ENCODE measurements at places on chromosomes 11 and 22.

- DNase-seq, result no peak
Measured at GRCh38 chr22:46491946-46492345, 45.5 kb downstream of the CELSR1 start.

GRCh38 chr11:5507933-5508305, 1.8 kb downstream of the UBQLN3 start:
- no peak for DNase-seq

GRCh38 chr22:49083607-49084006, 744.1 kb downstream of the BRD1 start:
- DNase-seq, result no peak

- DNase-seq, result no peak
Measured at GRCh38 chr11:95081412-95081811, 8.2 kb upstream of the ENDOD1 start.

DNA sequence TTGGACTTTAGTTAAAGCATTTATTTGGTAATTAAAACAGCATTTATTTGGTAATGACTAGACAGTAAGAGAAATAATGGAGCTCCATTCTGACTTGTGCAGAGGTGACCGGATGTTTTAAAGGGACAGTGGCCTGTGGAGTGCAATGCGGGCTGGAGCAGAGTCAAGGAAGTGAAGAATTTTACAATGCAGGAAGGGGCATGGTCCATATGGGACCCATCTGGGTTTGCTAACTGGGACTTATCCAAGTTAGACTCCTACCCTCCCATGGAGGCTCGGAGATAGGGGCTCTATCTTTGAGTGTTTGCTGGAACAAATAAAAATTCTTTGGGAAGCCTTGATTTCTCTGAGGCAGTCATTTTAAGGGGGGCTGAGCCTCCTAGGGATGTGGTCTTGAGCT, 59.9 kb upstream of the MYO18B start:
- no peak for DNase-seq

- no peak for DNase-seq
Measured at GRCh38 chr11:92272651-92273050, 48.0 kb downstream of the FAT3 start.

DNA sequence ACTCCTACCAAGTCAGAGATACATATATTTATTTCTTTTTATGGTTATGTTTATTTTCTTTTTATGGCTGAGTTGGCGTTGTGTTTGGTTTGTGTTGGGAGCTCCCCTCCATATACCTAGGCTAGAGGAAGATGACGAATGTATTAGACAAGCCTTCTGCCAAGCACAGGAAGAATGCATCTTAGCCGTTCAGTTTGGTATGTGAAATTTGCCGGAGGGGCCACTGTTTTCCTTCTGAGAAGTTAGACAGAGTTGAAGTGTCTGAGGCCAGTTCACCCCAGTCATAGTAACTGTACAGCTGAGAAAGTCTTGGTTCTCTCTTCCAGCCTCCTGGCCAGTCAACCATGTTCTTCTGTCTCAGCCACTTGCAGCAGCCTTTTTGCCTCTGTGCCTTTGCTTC, 29.8 kb downstream of the TEAD1 start:
- no peak for DNase-seq

DNA sequence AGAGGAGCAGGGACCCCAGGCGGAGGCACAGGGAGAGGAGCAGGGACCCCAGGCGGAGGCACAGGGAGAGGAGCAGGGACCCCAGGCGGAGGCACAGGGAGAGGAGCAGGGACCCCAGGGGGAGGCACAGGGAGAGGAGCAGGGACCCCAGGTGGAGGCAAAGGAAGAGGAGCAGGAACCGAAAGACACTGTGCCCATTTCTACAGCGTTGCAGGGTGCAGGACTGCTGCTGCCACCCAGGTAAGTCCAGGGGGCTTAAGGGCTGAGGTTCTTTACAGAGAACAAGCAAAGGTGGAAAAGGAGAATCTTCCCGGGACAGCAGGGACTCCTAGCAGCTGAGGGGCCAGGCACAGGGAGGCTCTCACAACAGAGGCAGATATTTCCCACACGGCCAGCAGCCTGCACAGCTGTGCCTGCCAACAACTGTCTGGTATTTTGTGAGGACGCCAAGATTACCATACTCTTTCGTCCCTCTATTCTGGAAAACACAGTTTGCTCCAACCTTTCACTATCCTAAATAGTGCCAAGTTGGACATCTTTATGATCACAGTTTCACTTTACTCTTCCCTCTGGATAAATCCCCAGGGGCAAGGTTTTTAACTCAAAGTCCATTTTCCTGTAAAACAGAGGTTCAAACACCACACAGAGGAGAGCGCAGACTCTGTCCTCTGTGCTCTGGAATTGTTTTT, 39.4 kb downstream of the SHANK2 start:
- DNase-seq, result no peak

GRCh38 chr11:11975201-11976092, 33.0 kb downstream of the DKK3 start:
- no peak for DNase-seq

DNA sequence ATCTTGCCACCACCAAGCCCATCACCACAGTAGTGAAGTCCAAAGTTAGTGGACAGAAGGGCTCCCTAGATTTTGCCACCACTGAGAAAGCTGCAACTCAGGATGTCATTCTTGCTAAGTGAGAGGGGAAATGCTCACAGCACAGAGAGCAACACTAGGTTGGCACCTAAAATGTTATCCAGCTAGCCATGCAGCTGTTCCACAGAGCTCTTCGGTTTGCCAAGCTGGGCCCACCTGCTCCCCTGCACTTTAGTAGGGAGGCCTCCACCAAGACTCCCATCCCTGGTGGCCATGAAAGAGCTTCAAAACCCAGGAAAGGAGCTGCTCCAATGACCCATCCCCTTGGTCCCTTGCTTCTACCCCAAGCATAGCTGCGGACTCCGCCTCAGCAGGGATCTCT, 63.8 kb downstream of the TRIM29 start:
- no peak for DNase-seq

DNA sequence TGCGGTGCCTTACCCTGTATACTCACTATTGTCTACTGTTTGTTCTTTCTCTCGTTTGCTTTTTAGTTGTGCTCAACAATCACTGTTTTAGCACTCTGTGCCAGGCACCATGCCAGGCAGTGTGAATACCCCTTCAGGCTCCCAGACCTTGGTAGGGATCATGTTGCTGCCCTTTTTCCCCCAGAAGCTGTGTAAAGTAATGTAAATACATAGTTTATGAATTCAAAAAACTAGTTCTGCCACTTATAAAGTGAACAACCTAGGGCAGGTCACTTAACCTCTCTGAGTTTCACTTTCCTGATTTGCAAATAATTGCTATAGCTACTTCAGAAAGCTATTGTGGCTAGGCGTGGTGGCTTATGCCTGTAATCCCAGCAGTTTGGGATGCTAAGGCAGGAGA, 81.0 kb upstream of the CTSC start:
- no peak for DNase-seq

DNA sequence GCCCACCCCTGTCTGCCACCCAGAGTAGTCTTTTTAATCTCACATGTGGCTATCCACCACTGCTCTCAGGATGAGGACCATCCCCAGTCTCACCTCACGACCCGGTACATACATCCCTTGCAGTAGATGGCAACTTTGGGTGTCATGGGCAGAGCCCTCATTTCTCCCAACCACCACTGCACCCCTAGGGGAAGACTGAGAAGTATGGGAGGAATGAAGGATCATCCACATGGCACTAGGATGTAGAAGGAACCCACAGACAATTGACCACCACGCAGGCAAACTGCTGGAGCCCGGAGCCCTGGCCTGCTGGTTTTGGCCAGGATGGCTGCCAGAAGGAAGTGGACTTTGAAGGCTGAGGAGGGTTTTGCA, 1.9 kb upstream of the SCARF2 start:
- DNase-seq, result no peak

- DNase-seq, result no peak
Measured at GRCh38 chr11:125935618-125936199, 10.1 kb upstream of the VSIG10L2 start.

DNA sequence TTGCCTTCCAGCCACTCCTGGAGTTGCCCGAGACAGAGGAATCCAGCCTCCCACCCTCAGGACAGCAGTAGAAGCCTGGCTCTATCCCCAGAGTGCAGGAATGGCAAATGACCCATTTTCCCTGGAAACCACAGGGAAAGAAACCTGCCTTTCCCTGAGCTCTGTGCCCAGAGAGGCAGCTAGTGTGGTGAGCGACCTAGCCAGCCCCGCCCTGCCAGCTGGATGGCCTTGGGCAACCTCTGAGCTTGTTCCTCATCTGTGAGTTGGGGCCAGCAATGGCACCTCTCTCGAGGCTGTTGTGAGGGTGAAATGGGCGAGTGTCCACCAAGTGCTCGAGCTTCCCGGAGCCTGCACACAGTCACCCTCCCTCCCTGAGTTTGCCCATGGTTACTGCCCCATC, 3.7 kb downstream of the OMP start:
- DNase-seq, result peak; percentile 18

DNA sequence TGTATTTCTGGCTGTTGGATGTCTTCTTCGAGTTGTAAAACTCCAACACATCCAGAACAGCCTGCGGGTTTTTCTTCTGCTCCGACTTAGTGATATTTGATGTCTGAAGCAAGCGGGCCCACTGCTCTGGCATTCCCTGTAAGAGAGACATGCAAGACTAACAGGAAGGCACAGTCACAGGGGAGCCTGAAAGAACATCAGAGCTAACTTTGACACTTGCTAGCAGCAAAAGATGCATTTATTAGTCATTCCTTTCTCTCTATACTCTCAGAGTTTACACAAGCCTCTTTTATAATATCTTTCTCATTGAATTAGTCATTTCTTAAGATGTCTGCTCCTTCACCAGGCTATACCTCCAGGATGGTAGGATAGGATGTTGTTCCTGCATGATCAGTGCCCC, 77.8 kb upstream of the GDPD4 start:
- no peak for DNase-seq

- DNase-seq, result no peak
Measured at GRCh38 chr11:20937826-20938225, 268.4 kb downstream of the NELL1 start.

DNA sequence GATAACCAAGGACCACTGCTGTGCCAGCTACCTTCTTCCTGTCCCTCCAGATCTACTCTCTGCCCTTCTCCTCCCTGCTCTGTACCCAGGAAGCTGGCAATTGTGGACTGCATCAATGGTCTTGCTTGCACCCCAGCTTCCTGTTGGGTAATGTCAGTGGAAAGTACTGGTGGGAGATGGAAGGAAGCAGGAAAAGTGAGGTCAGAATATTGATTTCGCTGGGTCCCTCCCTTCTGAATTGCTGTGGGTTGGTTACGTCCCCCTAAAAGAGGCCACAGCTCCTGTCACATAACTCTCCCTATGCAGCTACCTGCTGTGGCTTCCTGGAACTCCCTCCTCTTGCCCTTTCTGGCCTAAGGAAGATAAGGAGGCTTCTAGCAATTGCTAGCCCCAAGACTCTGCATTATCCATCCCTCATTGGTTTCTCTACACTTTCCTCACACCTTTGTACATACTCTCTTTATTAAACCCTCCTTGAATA, 81.2 kb downstream of the RASSF10 start:
- DNase-seq, result no peak

DNA sequence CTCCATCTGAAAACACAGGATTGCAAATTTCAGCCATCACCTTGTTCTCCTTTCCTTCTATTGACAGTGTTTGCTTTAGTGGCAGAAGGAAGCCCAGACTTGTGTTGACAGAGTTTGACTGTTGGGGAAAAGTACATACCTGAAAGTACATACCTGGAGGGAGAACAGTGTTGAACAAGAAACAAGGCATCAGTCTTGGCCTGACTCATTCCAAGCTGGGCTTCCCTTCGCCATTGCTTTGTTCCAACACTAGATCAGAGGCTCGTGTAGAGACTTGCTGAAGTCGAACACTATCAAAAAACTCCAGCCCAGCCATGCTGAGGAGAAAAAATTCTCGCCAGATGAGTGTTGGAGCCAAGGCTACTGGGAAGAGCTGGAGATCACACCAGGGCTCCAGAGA, 133.4 kb downstream of the BBOX1 start:
- no peak for DNase-seq

- peak; percentile 22 for DNase-seq
Measured at GRCh38 chr11:118171269-118172062, 5.0 kb downstream of the SCN2B start.

- DNase-seq, result no peak
Measured at GRCh38 chr11:15816260-15816871, 540.0 kb downstream of the SOX6 start.

- no peak for DNase-seq
Measured at GRCh38 chr22:27283240-27283639, 518.3 kb downstream of the MN1 start.

- no peak for DNase-seq
Measured at GRCh38 chr22:45763236-45763624, 91.6 kb downstream of the ATXN10 start.

DNA sequence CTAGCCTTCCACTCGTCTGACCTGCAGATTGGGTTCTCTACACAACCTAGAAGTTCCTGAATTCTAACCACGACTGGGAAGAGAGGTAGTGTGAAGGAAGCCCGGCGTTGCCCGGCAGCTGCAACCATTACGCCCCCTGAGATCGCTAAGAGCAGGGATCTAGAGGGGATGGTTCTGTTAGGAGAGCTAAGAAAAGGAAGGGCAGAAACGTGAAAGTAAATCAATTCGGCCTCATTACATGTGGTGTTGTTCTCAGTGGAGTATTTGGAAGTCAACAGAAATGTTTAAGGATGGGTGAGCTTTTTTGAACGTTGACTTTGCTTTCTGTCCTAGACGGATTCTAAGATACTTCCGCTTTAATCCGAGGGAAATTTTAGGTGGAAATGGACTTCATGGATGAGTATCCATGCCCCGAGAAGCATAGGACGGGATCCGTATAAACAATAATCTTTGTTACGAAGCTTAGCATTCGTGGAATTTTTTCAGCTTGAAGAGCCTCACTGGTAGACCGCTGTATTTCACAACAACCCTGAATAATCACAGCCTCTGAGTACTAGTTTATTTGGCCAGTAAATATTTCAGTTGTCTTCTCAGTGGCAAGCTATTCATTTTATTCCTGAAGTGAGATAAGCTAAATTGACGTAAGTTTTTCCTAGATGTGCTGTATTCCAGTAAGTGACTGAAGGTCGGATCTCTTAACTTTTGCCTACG, 629 bp downstream of the ATP5MG start:
- peak; percentile 30 for DNase-seq

- DNase-seq, result no peak
Measured at GRCh38 chr11:134519788-134520187, 107.7 kb upstream of the B3GAT1 start.

GRCh38 chr11:83401506-83402225, 115.5 kb upstream of the CCDC90B start:
- DNase-seq, result no peak

GRCh38 chr22:24696551-24697001, 77.9 kb downstream of the PIWIL3 start:
- no peak for DNase-seq

GRCh38 chr11:86064220-86064803, 4.6 kb downstream of the PICALM start:
- DNase-seq, result no peak

DNA sequence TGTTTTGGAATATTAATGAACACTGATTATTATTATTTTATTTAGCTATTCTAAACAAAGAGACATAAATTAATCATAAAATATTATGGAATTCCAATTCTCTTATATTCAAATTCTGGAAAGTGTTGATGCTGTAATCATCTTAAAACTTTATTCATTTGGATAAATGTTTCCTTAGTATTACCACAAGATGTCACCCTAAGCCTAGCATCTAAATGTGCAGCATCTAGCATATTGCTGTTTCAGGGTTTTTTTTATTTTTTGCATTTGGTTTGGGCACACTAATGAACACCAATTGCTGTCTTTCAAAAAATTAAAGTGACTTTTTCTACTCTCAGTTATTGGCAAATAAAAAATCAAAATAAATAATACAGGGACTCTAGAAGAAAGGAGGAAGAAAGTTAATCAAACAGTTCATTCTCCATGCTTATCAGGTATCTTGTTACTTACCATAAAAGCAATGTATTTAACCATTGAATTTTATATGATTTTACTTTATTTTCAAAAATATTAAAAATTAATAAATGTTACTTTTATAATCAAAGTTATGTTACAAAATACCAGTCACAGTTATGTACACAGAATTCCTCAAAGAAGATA, 31.8 kb downstream of the DLG2 start:
- DNase-seq, result peak; percentile 33

All from RCC 7860 (cell line).